Activated CD8-positive, alpha-beta memory T cell treated with anti-CD3 and anti-CD28 coated beads, Interleukin-2, amount 50 U/mL, for 48 hours (primary cell): ENCODE measurements at places on chromosomes 7 and 10.

DNA sequence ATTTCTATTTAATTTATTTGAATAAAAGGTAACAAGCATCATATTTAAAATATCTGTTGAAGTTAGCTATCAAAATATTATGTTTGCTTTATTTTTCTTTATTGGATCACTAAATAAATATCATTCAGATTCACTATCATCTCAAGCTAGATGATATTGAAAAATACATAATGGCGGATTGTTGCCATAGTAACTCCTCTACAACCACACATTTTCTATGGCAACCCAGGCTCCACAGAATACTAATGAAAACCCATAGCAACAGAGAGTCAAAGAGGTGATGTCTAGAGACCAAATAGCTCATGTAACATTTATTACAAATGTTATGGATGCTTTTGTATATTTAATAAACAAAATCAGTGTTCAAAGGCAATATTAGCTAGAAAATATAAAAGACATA lies 148.9 kb upstream of the CDK1 start:
- DNase-seq = no peak

- DNase-seq = no peak
Observed at GRCh38 chr10:54962134-54962900, 161.3 kb upstream of the PCDH15 start.

DNA sequence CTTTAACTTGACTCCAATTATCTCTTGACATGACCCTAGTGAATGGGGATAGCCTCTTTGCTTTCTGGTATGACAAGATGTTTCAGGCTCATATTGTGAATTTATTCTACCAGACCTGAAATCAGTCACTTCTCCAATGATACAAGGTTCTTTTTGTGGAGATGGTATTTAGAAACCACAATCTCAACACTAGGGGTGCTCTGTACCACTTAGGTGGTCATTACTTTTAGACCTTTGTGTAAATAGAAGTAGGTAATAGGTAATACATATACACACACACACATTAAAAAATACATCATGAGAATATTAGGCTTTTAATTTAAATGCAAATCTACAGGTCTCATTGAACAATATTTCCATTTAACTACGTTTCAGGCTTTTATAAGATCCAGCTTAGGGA lies 199.0 kb upstream of the RHOBTB1 start:
- no peak for DNase-seq

DNA sequence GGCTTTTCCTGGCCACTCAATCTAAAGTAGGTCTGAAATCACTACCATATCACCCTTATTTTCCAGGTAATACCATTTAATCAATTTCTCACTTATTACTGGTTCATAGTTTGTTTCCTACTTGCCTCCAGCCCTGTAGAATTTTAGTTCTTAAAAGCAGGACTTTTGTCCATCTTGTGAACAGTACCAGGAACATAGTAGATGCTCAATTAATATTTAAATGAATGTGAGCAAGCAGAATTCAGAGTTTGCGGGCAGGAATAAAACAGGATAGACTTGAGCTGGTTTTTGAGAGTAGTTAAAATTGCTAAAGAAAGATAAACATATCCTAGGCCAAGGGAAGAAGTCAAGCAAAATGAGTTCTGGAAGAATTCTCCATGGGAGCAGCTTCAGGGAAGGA lies 77.9 kb downstream of the ANK3 start:
- no peak for DNase-seq

- DNase-seq = no peak
Observed at GRCh38 chr7:16106300-16106699, 315.0 kb downstream of the CRPPA start.

GRCh38 chr7:157423348-157423747 lies 86.5 kb downstream of the DNAJB6 start:
- DNase-seq = no peak

GRCh38 chr7:116687801-116688201 lies 15.8 kb downstream of the MET start:
- DNase-seq = no peak

DNA sequence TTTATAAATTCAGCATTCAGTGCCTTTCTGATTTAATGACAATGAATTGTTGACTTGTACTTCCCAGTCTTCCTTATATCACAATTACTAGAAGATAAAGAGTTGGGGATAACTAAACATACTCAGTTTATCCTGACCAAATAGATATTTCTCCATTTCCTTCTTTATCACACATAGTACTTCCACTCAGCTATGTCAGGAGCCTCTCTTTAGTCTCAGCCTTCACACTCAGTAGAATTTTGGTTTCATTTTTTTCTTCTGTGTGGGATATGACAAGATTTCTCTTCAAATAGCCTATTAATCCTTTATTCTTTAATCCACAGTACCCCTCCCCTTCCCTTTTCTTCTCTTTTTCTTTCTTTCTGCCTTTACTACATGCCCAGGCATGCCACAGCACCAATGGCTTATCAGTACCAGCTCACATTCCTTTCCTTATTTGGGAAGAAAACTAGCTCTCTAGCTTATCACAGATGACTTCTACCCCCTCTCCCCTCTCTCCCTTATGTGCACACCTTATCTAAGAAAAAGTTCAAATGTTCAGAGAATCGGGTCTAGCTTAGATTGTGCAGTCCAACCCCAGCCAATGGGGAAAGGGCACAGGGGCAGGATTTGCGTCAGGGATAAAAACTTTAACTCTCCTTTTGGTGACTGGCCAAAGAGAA lies 109.0 kb downstream of the PHF14 start:
- DNase-seq = no peak

- no peak for DNase-seq
Observed at GRCh38 chr7:69091521-69091920, 506.8 kb upstream of the AUTS2 start.

GRCh38 chr7:125126376-125126775 lies 196.8 kb upstream of the POT1 start:
- no peak for DNase-seq

GRCh38 chr10:95391581-95392216 lies 100.9 kb upstream of the PDLIM1 start:
- no peak for DNase-seq

- DNase-seq = no peak
Observed at GRCh38 chr10:26481914-26482550, 43.9 kb downstream of the APBB1IP start.

GRCh38 chr10:11874568-11875493 lies 51.7 kb downstream of the PROSER2 start:
- DNase-seq = peak; percentile 79

DNA sequence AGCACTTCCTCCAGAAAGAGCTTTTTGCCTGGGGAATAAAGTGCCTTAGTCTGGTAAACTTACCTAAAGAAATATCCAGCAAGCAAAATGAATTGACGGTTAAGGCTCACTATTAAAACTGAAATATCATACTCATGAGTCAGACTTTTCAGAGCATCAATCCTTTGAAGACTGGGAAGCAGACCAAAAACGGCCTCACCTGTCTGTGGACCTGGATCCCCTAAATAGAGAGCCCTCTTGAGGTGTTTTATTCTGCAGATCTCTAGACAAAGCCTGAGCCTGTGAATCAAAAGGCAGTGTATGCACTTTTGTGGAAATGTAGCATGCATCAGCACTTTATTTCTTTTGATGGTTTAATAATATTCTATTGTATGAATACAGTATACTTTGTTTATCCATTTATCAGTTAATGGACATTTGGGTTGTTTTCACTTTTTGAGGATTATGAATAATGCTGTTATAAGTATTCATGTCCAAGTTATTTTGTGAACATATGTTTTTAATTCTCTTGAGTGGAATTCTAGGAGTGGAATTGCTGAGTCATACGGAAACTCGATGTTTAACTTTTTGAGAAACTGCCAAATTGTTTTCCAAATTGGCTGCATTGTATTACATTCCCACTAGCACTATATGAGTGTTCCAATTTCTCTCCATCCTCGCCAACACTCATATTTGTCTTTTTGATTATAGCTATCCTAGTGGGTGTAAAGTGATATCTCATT lies 449.0 kb upstream of the IGFBP3 start:
- DNase-seq = no peak

DNA sequence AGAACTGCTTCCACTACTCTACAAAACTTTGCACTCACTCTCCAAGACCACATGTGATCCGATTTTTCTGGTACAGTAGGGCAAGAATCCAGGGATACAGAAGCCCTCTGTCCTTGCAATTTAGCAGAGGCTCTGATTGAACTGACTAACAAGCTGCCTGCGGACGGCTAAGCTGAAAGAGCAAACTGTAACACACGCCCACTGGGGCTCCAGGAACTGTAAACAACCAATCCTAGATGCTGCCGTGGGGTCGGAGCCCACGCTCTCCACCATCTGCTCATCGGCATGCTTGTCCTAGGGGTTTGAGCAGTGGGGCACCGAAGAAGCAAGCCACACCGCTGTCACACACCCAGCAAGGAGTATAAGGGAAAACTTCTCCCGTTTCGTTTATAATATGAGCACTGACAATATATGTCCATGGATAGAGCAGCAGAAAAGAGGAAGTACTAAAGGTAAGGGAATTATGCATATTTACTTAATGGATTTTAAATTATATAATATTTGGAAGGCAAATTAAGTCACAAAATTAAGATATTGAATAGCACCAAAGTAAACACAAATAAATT lies 634.4 kb upstream of the POT1 start:
- DNase-seq = no peak

GRCh38 chr10:72037811-72038210 lies 50.5 kb downstream of the SPOCK2 start:
- DNase-seq = no peak

DNA sequence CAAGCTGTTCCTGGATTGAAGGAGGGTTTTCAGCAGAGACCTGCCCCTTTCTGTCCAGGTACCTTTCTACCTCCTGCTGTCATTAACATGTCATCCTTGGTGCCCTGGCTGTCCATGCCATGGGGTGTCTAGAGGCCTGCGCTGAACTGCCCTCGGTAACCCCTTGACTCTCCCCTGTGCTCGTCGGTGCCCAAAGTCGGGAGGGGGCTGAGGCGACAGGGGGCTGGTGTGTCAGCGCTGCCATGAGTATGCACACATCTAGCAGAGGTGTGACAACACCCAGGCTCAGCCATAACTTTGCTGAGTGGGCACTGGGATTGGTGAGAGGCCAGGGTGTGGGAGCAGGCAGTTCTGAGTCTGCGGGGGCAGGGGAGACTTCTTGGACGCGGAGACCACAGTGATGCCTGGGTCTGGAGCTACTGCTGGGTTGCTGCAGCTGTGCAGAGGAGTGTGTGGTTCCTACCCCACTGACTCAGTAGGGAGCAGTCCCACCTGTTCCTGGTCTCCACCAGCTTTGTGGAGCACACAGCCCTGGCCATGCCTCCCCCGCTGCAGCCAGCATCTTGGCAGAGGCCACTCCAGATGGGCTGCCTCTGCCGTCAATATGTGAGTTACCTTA lies 376.2 kb upstream of the SEMA3C start:
- no peak for DNase-seq

DNA sequence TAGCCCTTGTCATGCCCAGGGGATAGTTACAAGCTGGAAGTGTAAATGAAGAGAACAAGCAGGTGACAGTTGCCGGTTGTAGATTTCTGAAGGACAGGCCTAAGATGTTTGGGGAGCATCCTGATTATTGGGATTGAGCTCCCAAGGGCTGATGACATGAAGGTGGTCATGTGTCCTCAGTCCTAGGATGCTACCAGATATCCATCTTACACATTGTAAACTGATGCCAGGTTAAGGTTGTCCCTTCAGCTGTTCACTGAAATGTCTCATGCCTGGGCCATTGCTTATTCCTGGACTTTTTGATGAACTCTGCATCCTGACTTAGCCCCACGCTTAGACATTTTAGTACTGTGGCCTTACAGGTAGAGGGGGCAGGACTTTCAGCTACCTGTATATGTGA lies 1.3 kb downstream of the ZMIZ2 start:
- DNase-seq = no peak

DNA sequence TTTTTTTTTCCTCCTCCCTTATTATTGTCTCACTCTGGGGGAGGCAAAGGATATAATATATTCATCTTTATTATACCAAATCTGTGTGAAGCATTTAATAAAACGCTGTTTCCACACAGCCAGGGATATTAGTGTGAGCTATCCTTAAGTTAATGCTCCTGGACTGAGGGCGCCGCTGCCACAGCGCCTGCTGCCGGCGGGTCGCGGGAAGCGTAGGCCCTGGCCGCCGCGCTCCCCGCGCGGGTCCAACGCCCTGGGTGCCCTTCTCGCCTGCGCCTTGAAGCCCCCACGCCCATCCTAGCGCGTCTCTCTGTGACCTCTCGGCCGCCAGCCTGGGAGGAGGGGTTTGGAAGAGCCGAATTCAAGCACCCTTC lies 9.5 kb upstream of the LBX1 start:
- peak; percentile 70 for DNase-seq

GRCh38 chr10:90407131-90407530 lies 450.7 kb downstream of the HTR7 start:
- DNase-seq = no peak
